K562 (cell line): ENCODE measurements at places on chromosomes 7 and 10. TPM values are rescaled to one million over a fixed set of nuclear protein-coding genes. Genes with fewer than 3 reads are reported as not detected.

PSD gene
- total RNA-seq: 1.5 and 1.7 TPM in 2 replicates

FIGNL1 gene
- 25.8 and 28.3 TPM in 2 replicates for total RNA-seq

GRCh38 chr10:6232225-6232807 lies 29.6 kb downstream of the PFKFB3 start:
- no peak for DNase-seq

DNA sequence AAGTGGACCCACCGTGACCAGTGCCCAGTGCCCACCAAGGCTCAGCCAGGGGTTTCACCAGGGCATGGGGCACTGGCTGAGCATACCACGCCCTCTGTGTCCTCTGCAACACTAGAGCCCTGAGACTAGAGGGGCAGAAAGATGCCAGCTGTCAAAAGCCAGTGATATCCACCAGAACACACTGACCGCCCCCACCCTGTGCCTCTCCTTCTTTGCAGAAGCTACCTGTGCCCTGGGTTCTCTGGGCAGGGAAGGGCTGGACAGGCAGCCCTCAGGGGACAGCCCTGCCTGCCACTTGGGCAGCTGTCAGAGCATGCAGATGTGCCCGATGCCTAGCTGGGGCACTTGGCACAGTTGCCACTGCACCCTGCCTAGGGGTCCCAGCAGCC lies 494 bp downstream of the VSIR start:
- DNase-seq: no peak

DNA sequence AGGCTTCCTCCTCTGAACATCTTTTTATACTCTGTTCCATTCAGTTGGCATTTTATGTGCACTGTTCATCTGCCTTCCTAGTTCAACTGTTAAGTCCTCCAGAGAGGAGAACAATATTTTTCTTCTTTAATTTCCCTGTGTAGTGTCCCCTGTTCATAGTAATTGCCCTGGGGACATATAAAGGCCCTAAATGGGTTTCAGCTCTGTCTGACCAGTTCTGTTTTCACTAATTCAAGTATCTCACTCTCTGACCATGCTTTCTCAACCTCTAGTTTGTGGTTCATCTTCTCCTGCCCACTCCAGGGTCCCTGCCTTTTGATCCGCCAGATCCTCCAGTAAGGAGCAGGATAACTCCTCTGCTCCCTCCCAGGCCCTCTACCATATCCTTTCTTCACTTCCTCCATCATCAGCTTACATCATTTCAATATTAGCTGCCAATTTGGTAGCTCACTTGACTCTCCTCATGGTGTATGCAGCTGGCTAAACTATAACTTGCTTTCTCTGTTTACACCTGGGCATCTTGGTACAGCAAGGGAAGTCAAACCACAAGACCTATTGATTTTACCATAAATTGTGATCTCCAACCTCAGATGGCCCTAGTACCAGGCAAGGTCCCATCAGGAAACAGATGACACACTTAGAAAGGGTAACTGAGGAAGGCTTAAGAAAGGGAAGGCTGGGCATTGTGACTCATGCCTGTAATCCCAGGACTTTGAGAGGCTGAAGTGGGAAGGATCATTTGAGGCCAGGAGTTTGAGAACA lies 17.7 kb upstream of the C10orf67 start:
- DNase-seq: no peak

DNA sequence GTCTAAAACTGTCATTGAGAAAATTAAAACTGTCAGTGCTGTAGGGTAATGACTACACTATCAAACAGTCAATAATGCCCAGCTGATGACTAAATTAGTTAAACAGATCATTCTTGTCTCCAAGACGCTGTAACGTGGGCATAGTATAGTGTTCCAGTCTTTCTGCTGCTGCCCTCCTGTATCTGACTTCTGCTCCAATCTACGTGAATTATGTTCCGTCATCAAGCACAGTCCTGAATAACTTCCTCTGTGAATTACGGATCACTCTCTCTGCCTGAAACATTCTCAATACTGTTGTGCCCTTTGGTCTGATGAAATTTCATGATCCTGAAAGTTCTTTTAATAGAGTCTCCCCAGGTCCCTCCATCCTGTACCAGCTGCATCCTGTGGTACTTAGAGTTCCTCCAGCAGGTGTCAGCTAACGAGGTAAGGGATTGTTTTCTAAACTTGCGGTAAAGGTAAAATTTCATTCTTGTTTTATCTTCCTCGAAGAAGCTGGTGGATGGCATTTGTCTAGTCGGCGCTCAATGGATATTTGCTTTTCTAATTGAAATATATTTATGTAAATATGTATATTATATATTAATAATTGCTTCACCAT lies 393.5 kb upstream of the ADARB2 start:
- no peak for DNase-seq

VPS50 gene
- 21.7 and 24.6 TPM in 2 replicates for total RNA-seq

CALHM1 gene
- not detected in 2 replicates for total RNA-seq

DNA sequence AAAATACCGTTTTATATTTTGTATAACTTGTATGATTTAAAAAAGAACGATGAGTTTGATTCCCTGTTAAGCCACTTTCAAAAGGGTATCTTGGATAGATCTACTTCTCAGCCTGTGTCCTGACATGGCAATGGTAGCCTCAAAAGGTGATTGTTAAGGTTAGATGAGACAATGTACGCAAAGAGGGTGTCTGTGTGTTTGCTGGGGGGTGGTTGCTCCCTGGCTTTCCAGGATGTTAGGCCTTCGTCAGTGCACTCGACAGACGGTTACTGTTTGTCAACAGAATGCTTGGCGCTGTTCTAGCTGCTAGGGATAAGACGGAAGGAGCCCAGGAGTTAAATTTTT lies 90.3 kb downstream of the NEURL1 start:
- no peak for DNase-seq

GRCh38 chr7:77819021-77819420 lies 20.4 kb downstream of the PHTF2 start:
- no peak for DNase-seq

DNA sequence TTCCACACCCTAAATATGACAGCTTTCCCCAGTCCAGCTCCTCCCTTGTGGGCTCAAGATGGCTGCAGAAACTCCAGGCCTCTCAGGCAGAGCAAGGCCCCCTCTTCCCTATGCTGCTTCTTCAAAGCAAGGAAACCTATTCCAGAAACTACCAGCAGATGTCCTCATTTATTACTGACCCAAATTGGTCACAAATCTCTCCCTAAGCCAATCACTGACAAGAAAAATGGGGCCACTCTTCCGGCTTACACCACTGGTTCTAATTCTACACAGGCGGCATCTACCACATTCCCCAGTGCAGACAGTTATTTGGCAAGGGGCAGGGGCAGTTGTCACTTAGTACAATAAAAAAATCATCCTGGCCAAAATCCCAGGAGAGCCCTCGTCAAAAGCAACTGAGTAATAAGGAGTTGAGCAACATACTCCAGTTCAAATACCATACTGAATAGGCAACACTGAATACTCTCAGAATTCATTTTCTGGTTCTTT lies 150.4 kb downstream of the SFMBT2 start:
- peak; percentile 65 for DNase-seq

- DNase-seq: no peak
These were observed 9.6 kb upstream of the NDUFB2 start for GRCh38 chr7:140686921-140687320.

GRCh38 chr7:134959810-134960209 lies 26.5 kb upstream of the AGBL3 start:
- DNase-seq: no peak

- DNase-seq: no peak
These were observed 27.6 kb downstream of the SFTPA1 start for GRCh38 chr10:79638318-79638717.

DNA sequence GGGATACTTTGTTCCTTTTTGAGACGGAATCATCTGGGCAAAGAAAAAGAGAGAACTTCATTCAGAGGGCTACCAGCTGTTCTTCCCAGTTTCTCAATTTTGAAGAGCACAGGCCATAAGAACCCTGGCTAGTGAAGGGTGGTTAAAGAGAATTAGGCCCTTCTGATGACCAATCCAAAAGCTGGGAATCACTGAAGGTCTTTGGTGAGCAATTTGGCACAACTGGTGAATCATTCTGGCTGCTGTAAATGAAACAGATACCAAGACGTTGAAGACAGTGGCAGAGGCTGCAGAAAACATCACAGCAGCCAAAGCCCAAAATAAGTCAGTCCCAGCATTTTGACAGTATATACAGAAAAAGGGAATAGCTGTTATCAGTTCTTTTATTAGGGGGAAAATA lies 5.1 kb downstream of the RAPGEF5 start:
- DNase-seq: no peak

- peak; percentile 83 for DNase-seq
These were observed at the start of gene FAM241B for GRCh38 chr10:69629897-69630650. TSS of gene FAM241B (plus strand) at chr10:69630247. CDS start at chr10:69631744, 1,497 bp downstream.

DNA sequence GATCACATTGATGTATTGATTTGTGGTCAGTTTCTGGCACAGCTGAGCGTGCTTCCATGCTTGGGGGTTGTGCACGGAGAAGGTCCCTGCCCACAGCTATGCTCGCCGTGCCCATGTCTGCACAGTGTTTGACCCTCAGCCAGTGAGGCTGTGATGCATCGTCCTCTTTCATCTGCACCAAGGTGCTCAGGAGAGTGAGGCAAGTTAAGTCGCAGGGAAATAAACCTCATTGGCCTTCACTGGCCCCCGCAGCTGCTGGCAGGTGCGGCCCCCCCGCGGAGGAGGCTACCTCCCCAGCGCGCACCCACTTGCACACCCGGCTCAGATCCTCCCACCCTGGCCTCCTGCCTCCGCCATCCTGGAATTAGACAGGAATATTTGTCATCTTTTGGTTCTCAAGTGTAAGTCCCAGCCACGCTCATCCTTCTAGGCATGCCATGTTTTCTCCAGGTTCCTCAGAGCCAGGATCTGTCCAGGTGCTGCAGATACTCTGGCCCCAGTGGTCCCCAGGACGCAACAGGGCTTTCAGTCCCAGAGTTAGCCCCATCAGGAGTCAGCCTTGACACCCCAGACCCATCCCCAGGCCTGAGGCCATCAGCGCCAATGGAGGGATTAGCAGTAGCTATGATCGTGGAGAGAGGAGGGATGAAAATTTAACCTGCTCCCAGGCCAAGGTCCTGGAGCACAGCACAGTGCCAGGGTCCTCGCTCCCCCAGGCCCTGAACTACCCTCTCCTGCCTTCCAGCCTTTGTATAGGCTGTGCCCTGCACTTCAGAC lies 93.7 kb downstream of the OAT start:
- no peak for DNase-seq

SORCS1 gene
- total RNA-seq: 2.7 TPM in 2 replicates

- no peak for DNase-seq
These were observed 15.9 kb downstream of the PTPRE start for GRCh38 chr10:127922675-127923366.

TBXAS1 gene
- 1.9 and 2.7 TPM in 2 replicates for total RNA-seq

GRCh38 chr10:114379631-114380041 lies 24.7 kb downstream of the AFAP1L2 start:
- no peak for DNase-seq

GRCh38 chr7:138456220-138456619 lies 3.8 kb upstream of the TRIM24 start:
- DNase-seq: no peak

- DNase-seq: no peak
These were observed 57.7 kb upstream of the KLF14 start for GRCh38 chr7:130791746-130792145.

GRCh38 chr7:157158400-157158799 lies 19.7 kb downstream of the UBE3C start:
- DNase-seq: no peak

DNA sequence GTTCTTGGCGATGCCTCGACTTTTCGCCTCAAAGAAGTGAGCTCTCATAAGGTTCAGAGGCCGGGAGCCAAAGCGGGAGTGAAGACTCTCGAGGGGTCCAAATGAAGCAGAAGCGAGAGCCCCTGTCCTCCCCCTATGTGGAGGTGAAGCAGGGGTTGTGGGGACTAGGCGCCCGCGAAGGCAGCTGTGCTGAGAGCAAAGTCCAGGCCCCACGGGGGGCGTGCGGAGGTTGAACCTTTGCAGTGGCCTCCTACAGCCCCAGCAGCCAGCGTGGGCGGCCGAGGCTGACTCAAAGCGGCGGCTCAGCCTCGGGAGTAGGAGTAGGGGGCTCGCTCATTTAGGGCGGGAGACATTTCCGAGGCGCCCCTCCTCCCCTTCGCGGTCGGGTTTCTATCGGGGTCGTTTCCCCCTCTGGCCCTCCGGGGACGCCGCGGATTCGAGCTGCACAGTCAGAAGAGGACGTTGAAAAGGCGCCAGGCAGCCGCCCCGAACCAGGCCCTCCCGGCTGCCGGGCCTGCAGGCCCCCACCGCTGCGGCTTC lies 553 bp upstream of the ADD3 start:
- DNase-seq: peak; percentile 56

GBX1 gene
- total RNA-seq: not detected in 2 replicates
